ENCODE measurements at places on chromosomes 16 and 17. TPM values are rescaled to one million over a fixed set of nuclear protein-coding genes. Genes with fewer than 3 reads are reported as not detected.

Gene TNFSF13
- total RNA-seq, result 120 TPM

GRCh38 chr17:6066183-6066948, 3.8 kb upstream of the WSCD1 start:
- DNase-seq, result no peak

DNA sequence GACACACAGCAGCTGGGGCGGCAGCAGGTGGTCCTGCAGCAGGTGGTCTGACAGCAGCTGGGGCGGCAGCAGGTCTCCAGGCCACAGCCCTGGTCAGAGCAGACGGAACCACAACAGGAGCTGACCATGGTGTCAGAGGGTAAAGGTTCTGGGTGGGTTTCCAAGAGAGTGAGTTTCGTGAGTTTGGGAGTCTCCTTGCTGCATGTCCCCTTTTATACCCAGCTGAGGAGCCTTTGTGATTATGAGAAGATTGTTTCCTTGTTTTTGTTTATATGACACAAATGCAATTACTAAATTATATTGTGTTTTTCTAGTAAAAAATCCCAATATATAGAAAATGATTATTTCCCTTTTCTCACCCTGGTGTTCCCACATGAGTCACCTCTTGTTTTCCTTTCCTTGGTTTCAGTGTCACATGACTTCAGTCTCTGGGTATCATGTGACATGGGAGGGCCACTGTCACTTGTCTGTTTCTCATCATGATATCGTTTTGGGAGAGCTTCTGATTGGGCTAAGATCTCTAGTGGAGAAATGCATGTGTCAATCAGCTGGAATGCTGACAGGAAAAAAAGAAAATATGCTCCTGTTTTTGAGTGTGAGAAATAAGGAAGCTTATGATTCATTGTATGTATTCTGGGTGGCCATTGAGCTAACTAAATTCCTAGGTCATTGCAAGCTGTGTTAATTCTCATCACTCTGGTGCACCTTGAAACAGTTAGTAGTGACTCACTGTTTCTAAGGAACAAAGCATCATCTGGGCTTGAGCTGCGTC, at the start of gene KRTAP4-6:
TSS of gene KRTAP4-6 (minus strand) at position 185 of the 772 bp plus-strand sequence. CDS start at position 128, 57 bp downstream.
- DNase-seq, result no peak

Gene TP53TG3C
- total RNA-seq, result not detected

DNA sequence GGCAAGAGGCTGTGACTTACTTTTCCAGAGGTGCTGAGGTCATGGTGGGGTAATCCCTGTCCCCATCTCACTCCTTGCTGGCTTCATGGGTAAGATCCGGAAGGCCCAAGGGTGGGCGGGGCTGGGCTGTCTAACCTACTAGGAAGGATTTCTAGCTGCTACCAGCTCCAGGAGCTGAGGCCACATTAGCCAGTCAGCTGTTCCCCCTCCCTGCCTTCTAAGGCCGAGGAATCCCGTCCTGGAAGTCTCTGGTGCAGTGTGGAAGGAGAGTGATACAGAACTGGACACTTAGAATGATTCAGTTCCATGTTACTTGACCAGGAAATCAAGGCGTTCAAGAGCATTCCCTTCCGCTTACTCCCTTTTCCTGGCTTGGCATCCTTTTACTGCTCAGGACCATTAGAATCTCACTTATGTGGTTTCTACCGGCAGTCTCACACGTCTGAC, 8.9 kb downstream of the GNGT2 start:
- DNase-seq, result no peak

- no peak for DNase-seq
Measured at GRCh38 chr17:3665834-3666233, 2.5 kb downstream of the TAX1BP3 start.

DNA sequence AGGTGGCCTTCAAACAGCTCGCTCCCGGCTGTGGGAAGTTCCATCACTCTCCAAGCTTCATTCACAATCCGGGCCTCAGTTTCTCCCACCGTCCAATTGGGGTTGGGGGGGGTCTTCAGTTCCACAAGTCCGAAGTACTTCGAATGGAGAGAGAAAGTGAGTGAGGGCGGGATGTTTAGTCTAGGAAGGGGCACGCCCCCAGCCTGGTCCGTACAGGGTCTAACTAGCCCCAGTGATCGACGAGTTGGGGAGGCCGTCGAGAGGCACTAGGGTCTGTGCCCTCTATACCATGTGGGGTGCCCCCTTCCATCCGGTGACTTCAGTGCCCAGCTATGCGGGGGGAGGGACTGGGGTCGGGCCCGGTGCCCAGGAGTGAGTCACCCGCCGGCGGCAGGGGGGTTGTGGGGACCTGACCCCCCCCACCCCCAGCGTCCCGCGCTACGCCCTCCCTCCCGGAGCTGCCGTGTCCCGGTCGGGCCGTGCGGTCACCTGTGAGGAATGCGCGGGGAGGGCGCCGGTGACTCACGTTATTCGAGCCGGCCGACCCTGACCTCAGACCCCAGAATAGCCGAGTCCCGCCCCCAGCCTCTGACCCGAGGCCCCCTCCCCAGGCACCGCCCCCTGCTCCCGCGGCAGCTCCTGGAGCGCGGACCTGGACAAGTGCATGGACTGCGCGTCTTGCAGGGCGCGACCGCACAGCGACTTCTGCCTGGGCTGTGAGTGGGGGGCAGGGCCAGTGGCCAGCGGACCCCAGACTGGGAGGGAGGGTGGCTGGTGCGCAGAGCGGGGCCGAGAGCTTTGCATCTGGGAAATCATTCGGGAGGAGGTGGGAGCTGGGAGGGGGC, 658 bp downstream of the TNFRSF12A start:
- DNase-seq, result peak; percentile 78

Gene IQCK
- 23.7 TPM for total RNA-seq

DNA sequence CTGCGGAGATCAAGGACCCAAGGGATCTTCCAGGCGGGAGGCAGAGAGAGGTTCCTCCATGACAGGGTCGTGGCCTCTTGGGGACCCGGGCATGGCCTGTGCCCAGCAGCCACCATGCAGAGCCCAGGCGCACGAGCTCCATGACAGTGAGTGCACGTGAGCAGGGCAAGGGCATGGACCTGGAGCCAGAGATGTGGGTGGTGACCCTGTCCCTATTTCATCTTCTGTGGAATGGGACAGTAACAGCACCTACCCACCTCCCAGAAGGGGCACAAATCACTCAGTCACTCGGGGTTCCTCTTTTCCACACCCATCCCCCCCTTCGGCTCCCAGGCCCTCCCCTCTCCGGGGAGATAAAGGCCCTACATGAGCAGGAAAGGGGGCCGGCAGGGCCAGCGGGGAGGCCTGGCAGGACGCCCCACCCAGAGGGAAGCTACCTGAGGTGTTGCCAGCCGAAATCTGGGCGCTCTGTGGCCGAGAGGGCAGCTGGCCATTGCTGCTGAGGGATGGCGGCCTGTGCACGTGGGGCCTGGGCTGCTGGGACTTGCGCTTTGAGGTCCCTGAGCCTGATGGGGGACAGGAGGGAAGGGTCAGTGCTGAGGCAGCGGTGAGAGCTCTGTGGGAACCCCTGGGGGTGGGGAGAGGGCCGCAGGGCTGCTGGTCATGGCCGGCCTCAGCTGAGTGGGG, 10.4 kb downstream of the UBALD2 start:
- DNase-seq, result no peak

Gene CA4
- total RNA-seq, result 328 TPM

- DNase-seq, result no peak
Measured at GRCh38 chr16:58211846-58212245, 13.9 kb upstream of the CSNK2A2 start.

GRCh38 chr16:30151091-30151490, 28.1 kb upstream of the MAPK3 start:
- DNase-seq, result no peak

GRCh38 chr17:44267165-44267455, 825 bp downstream of the SLC4A1 start:
- no peak for DNase-seq

- DNase-seq, result no peak
Measured at GRCh38 chr17:67244431-67245072, 444 bp downstream of the HELZ start.

Gene ELMO3
- total RNA-seq, result 68.3 TPM

DNA sequence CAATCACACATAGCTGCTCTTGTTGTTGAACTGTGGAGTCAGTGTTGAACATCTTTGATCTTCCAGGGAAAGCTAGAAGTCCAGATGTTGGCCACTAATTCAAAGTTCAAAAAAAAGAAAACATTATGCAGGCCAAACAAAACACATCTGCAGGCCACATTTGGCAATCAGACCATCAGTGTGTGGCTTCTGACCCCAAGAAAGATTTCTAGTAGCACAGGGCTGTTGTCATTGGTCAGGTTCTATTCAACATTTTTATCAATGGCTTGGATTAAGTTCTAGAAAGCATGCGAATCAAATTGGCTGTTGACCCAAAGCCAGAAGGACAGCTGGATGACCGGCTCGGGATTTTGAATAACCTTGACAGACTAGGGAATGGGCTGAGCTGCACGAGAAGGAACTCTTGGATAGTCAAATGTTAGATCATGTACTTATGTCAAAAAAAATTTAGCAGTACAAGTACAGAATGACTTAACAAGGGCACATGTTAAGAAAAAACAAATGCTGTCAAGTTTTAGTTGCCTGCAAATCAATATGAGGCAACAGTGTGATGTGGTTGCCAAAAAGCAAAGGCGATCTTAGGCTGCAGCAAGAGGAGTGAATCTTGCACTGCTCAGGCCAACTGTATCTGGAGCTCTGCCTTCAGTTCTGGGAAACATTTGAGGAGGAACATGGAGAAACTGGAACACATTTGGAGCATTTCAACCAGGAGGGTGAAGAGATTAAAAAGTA, 187.6 kb downstream of the RGS9 start:
- peak; percentile 31 for DNase-seq

DNA sequence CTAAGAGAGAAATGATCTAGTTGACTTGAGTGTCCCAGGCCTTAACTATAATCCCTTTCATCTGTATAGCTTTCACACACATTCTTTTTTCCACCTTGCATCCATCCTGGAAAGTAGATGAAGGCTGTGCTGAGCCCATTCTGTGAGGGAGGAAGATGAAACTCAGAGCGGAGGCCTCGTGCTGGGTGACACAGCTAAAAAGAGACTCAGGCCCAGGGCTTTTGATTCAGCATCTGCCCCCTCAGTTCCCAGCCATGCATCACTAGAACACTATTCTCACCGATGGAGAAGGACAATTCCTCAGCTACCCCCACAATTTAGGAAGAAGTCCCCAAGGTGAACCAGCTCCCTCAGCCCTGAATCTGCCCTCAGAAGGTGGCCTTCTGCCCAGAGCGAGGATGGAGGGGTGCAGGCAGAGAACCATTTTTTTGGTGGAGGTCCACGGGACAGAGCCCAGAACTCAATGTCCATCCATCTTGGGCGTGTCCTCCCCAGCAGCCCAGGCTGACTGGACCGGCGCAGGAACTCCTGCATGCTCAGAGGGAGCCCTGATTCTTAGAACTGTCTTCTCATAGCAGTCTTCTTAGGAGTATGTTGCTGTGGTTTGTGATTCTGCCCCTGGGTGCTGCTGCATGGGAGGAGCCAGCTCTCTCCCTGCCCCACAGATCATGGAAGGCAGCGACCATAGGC, 5.8 kb upstream of the MYCBPAP start:
- DNase-seq, result no peak

DNA sequence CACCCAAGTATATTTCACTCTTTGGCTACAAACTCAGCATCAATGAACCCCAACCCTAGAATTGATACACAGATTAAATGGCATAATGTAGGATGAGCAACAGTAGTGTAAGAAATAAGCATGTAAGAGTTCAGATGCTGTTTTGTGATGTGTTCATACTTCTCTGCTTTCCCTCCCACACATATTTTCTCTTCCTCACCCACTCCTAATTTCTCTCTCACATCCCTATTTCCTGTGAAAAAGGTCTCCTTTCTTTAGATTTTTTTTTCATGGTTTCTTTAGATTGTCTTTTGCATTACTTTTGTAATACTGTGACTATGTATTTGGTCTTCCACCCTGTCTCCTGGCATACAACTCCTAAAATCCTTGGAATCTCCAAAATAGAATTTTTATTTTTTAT, 21.7 kb downstream of the CREBBP start:
- DNase-seq, result no peak

GRCh38 chr17:58336456-58337209, 8.0 kb upstream of the TSPOAP1 start:
- no peak for DNase-seq

GRCh38 chr16:7843261-7843660, 510.6 kb downstream of the RBFOX1 start:
- DNase-seq, result no peak

DNA sequence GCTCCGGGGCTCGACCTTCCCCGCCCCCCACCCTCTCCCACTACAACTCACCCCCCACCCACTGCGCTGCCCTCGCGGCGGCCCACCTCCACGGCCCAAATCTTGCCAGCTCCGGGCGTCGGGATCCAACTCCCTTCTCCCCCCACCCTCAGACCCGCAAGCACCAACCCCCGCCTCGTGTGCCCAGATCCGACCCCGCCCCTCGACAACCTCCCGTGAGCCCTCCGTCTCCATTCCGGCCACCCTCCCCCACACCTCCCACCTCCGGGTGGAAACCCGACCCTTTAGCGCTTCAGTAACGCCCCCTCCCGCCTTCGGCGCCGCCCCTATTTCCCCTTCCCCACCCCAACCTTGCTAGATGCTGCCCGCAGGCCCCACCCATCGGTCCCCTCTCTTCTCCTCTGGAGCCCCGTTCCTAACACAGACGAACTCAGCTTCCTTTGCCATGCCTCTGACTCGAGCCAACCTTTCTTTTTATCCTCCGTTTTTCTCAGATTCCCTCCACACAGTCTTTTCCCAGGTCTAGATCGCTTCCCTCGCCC, 717 bp downstream of the UBE2Z start:
- peak; percentile 65 for DNase-seq

Gene CSH2
- not detected for total RNA-seq
